ENCODE measurements at places on chromosomes 4 and X.

DNA sequence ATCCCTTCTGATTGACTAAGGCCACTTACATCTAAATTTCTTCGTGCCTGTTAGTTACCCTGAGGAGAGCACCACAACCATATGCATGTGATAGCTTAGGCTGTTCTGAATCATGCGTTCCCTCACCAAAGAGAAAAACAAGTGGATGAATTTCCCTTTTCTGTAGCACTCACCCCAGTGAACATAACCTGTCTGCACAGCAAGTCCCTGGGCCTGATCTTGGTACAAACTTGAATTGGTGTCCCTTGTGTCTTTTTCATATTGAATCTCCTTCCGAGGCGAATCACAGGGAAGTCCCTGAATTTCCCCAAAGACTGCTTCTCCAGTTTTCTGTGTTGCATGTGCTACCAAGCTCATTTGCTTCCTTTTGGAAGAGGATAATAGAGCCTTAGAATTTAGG lies 100.4 kb downstream of the KLHL8 start:
- no peak for DNase-seq

DNA sequence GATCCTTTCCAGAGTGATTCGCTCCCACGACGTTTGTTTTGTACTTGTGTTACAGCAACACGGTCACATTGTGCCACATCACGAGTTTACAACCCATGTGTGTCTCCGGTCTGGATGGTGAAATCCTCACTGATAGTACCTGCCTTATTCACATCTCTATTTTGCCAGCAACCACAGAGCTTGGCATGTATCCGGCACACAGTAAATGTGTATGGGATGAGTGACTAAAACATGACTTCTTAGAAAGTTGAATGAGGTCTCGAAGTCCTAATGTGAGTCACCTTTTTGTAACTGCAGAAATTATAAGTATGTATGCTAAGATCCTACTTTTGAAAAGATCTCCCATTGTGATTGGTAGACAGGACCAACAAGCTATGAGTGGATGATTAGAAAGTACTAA lies 7.5 kb downstream of the STOX2 start:
- no peak for DNase-seq

- no peak for DNase-seq
Observed at GRCh38 chr4:182212211-182212761, 30.9 kb upstream of the TENM3 start.

DNA sequence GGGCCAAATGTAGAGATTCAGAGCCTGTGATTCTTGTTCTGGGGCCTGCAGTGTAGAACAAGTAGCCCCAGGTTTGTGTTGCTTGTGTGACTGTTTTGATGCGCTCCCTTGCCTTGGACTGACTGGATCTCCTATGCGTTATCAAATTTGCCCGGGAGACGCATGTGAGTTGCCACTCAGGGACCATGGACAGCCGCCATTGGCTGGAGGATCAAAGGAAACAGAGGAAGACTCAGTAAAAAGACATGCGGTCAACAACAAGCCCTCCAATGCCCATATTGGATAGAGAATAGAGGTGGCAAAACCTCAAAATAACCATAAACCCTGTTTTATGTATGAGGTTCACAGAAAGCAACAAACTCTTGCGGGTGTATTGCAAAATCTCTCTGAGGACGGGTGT lies 327.5 kb upstream of the IGFBP7 start:
- no peak for DNase-seq

DNA sequence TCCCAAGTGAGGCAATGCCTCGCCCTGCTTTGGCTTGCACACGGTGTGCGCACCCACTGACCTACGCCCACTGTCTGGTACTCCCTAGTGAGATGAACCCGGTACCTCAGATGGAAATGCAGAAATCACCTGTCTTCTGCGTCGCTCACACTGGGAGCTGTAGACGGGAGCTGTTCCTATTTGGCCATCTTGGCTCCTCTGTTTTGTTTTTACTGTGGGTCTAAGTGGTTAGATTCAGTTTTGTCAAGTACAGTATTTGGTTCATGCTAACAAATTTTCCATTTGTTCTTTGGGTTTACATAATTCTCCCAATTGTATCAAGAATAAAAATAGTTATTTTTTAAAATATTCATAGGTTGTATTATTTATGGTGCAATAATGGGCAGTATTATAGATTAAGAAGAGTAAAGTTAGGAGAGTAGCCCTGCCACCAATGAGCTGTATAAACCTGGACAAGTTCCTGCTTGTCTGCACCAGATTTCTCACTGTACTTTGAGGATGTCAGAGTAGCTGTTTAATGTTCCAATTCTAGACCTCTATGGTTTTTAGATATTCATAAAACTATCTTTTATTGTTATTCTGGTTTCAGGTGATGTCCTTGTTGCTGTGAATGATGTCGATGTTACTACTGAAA lies 23.4 kb downstream of the INTU start:
- no peak for DNase-seq

GRCh38 chrX:26845056-26845455 lies 618.1 kb downstream of the PPP4R3C start:
- DNase-seq = no peak

DNA sequence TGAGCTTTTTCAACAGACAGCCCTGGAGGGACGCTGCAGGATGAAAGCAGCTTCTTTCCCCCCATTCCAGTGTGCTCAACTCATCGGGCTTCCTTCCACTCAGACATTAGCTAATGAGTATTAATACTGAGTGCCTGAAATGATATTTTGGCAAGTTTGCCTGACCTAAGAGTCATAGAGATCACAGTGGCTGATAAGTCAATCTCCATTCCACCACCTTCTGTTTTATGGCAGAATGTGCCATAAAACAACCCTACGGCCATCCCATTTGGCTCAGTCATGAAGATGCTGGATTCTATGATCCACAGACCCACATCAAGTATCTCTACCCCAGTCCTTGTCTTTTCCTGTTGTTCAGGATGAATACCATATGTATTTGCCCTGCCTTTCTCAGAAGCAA lies 48.3 kb upstream of the MAB21L2 start:
- DNase-seq = no peak

DNA sequence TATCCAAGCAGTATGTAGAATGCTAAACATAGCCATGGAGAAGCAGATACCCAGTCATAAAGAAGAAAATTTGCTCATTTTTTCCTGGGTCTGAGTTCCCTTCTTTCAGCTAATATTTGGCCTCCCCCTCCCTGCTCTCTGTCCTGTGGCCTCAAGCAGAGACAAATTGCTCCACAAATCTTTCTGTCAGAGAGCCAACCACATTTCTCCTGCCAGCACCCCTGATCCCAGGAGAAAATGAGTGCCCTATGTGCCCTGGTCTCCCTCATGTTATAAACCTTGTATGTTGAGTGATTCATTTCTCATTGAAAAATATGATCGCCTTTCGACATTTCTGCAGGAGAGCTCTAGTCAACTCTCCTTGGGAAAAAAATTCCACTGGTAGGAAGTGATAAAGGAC lies 82.0 kb downstream of the TMEM156 start:
- no peak for DNase-seq

DNA sequence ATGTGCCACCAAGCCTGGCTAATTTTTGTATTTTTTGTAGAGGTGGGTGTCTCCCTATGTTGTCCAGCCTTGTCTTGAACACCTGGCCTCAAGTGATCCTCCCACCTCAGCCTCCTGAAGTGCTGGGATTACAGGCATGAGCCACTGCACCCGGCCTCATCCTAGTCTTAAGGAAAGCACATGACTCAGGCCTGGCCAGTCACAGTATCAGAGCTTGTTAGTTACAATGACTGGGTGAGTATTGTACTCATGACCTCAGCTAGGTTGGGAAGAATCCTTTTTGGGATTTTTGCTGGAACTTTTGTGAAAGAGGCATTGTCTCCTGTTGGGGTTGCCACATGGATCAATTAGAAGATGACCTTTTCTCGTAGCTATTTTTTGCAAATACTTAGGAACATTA lies 292.8 kb downstream of the RAPGEF2 start:
- DNase-seq = no peak

DNA sequence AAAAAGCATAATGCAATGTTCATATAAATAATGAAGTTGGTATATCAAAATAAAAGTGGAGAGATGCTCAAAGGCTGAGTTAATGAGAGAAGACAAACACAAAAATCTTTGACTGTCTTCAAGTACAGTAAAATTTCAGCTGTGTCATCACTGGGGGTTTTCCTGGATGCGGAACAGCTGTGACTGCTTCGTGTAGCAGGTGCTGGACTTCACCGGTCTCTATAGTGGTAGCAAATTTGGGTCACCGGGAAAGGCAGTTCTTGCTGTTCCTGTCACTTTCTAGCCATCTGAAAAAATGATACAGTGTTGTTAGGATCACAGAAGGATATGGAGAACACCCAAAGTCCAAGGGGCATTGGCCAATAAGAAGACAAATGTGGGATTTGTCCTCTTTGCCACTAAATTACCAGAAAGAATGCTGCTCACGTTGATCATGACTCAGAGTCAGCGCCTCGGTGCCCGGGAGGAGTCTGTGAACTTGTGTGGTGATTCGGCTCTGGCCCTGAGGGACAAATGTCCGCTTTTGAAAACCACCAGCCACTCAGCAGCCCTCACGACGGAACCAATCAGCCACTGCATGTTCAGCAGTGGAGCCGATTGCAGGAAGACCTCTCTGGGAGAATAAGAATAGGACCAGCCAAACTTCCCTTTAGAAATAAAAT lies 230.1 kb upstream of the FAT1 start:
- no peak for DNase-seq

DNA sequence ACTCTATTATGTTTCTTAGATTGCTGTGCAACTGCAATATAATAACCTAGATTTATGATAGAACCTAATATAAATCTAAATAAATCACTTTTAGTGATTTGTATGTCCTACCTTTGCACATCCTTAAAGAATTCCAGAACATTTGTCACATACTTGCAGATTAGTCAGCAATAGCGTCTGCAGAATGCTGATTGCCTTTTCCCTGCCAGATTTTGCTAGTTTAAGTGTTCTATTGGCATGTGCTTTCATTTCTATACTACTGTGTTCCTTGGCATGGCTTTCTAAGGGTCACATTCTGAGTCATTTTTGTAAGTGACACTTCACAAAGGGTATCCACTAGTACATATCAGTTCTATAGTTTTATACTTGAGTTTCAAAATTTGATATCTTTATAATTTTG lies 303.1 kb upstream of the GIMD1 start:
- no peak for DNase-seq

GRCh38 chrX:5117816-5118215 lies 1110.9 kb downstream of the NLGN4X start:
- DNase-seq = no peak

- no peak for DNase-seq
Observed at GRCh38 chr4:2090642-2091041, 31.5 kb downstream of the NAT8L start.

- DNase-seq = no peak
Observed at GRCh38 chr4:36719425-36719824, 438.0 kb downstream of the DTHD1 start.

- no peak for DNase-seq
Observed at GRCh38 chrX:114952696-114953095, 64.7 kb downstream of the IL13RA2 start.

GRCh38 chr4:146957237-146957636 lies 11.6 kb upstream of the TTC29 start:
- DNase-seq = no peak

- DNase-seq = no peak
Observed at GRCh38 chr4:21780148-21780547, 168.4 kb downstream of the KCNIP4 start.

- no peak for DNase-seq
Observed at GRCh38 chrX:154729439-154729838, 21.4 kb downstream of the GAB3 start.

- DNase-seq = no peak
Observed at GRCh38 chr4:132063829-132064228, 1085.3 kb upstream of the PCDH10 start.

GRCh38 chr4:42512226-42512625 lies 114.9 kb downstream of the SHISA3 start:
- no peak for DNase-seq

- no peak for DNase-seq
Observed at GRCh38 chr4:118727360-118727759, 42.2 kb downstream of the METTL14 start.

GRCh38 chrX:106952988-106953387 lies 32.8 kb downstream of the CLDN2 start:
- DNase-seq = no peak

DNA sequence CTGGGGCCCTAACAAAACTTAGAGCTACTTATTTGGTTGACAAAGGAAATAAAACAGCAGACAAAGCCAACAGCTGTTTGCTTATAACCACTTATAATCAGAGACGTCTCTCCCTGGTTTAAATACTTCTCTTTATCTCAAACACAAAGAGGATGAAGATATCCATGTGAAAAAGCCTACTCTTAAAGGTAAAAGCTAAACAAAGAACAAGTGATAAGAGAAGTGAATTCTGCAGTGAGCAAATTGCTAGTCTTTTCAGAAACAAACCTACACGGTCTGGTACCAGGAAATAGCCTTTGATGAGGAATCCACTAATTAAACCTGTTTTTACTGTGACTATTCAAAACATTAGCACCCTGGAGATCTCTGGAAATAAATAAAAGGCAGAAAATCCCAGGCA lies 46.7 kb downstream of the GRIA3 start:
- DNase-seq = no peak

GRCh38 chr4:170990989-170991589 lies 822.1 kb upstream of the GALNTL6 start:
- no peak for DNase-seq

DNA sequence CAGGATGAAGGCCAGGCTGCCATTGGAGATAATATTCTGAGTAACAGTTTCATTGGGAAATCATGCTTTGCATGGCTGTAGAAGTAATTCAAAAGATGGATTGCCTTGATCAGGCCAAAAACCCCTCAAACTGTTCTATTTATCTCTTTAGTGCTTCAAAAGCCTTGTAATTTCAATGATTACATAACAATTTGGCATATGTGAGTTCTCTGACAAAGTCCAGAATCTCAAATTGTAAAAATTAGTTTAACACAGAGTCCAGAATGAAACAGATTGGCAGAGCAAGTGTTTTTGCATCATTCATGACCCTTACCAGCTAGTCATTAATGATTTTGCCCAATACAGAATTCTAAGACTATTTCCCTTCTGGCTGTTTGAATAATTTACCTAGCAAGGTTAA lies 347.3 kb downstream of the SPRY1 start:
- no peak for DNase-seq

DNA sequence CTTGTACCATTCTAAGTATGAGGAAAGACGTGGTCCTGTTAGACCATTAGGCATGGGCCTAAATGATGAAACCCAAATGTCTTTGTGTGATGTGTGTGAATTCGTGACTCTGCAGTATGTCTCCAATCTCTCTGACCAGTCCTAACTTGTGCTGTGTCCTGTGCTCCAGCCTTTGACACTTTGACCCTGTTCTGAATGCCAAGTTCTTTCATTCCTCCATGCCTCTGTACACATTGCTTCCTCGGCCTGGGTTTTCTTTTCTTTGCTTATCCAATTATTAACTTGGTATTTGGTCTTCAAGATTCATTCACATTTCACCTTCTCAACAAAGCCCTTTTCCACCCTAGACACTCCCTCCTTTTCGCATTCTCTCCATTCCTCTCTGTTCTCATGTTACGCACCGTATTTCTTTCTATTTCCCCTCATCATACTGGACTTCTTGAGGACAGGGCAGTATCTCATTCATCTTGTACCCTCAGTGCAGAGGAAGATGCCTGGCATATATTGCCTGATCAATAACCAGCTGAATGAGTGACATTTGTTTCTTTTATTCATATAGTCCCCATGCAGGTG lies 138.7 kb downstream of the F11 start:
- DNase-seq = no peak

GRCh38 chrX:96569034-96569433 lies 115.6 kb upstream of the DIAPH2 start:
- DNase-seq = no peak

GRCh38 chr4:44961001-44961755 lies 234.8 kb upstream of the GNPDA2 start:
- no peak for DNase-seq

- DNase-seq = no peak
Observed at GRCh38 chr4:158750379-158750778, 18.4 kb upstream of the FNIP2 start.

GRCh38 chrX:2609431-2610238 lies 81.5 kb upstream of the CD99 start:
- DNase-seq = no peak

Data from stimulated activated naive CD8-positive, alpha-beta T cell treated with anti-CD3 and anti-CD28 coated beads, Interleukin-15, Interleukin-2, amounts not matched to agents 100 U/mL and 50 U/mL, for 24 hours (primary cell).